Urinary bladder (tissue), 4 donors: ENCODE measurements at places on chromosomes 7 and 10. TPM values are rescaled to one million over a fixed set of nuclear protein-coding genes. Genes with fewer than 3 reads are reported as not detected.

GRCh38 chr7:83976302-83976701 lies 218.3 kb downstream of the SEMA3A start:
- DNase-seq, result no peak

GRCh38 chr7:67406976-67407375 lies 410.3 kb downstream of the TYW1 start:
- no peak for DNase-seq

DNA sequence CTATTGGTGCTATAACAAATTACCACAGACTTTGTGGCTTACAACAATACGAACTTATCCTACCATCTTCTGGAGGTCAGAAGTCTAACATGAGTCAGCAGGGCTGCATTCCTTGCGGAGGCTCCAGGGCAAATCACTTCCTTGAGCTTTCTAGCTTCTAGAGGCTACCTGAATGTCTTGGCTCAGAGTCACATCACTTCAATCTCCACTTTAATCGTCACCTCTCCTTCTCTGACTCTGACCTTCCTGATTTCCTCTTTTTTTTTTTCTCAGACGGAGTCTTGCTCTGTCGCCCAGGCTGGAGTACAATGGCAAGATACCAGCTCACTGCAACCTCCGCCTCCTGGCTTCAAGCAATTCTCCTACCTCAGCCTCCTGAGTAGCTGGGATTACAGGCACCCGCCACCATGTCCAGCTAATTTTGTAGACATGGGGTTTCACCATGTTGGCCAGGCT lies 44.6 kb upstream of the ANAPC16 start:
- DNase-seq, result no peak

The XRCC2 gene
- polyA plus RNA-seq, result 0.33 TPM

The GIMAP1 gene
- polyA plus RNA-seq, result 8.0 TPM

The CYP2E1 gene
- polyA plus RNA-seq, result 3.6 TPM

DNA sequence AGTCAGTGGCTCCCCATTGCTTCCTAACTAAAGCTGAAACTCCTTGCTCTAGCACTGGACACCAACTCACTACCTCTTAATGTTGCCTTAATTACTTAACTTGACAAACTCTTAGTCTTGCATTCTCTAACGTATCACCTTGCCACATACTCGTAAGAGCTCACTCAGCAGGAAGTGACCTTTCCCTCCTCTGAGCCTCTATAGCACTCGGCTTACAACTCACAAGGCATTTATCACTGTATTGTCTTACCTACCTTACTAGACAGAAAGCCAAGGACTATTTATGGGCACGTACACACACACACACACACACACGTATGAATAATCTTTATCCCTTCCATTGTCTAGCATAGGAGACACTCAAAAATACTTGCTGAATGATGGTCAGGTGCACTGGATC lies 21.2 kb downstream of the CEP41 start:
- no peak for DNase-seq

GRCh38 chr10:113496111-113497109 lies 56.4 kb upstream of the HABP2 start:
- no peak for DNase-seq

The C10orf95 gene
- polyA plus RNA-seq, result 0.11 TPM

The PTPRE gene
- polyA plus RNA-seq, result 5.7 TPM

DNA sequence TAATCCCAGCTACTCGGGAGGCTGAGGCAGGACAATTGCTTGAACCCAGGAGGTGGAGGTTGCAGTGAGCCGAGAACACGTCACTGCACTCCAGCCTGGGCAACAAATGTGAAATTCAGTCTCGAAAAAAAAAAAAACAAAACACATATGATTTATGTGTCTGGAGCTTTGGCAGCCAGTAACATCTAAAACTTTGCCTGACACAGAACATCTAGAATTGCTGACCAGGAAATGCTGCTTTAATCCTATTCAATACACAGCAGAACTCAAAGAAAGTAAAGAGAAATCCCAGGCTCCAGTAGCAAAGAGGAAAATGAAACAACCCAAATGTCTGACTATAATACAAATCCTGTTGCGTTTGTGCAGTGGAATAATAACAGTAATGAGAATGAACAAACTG lies 4.5 kb upstream of the CCDC6 start:
- DNase-seq, result no peak

- DNase-seq, result no peak
Observed at GRCh38 chr7:142935941-142936565, 2.5 kb upstream of the TRPV5 start.

The SFTPA1 gene
- not detected for polyA plus RNA-seq

- no peak for DNase-seq
Observed at GRCh38 chr7:45573661-45574415, at the start of gene ADCY1. TSS of gene ADCY1 (plus strand) at chr7:45574368. CDS start at chr7:45574544, 176 bp downstream.

The MYO1G gene
- 3.6 TPM for polyA plus RNA-seq

DNA sequence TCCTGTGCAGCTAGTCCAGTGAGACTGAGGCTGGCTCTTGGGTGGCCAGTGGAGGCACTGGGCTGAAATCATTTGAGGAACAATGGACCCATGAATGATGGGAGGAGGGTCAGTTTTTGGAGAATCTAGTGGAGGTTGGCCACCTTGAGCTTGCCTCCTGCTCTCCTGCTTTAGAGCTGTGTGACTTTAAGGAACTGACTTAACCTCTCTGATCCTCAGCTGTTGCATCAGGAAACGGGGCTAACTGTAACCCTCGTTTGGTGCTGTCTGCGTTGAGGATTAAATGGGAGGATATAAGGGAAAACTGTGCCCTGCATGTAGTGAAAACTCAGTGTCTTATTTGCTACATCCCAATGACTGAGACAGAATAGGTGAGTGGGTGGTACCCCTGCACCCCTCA lies 115.4 kb upstream of the PPIF start:
- DNase-seq, result no peak

- no peak for DNase-seq
Observed at GRCh38 chr7:101363734-101364374, 1.2 kb downstream of the COL26A1 start.

The NAT16 gene
- polyA plus RNA-seq, result not detected

The FAM13C gene
- polyA plus RNA-seq, result 5.9 TPM

DNA sequence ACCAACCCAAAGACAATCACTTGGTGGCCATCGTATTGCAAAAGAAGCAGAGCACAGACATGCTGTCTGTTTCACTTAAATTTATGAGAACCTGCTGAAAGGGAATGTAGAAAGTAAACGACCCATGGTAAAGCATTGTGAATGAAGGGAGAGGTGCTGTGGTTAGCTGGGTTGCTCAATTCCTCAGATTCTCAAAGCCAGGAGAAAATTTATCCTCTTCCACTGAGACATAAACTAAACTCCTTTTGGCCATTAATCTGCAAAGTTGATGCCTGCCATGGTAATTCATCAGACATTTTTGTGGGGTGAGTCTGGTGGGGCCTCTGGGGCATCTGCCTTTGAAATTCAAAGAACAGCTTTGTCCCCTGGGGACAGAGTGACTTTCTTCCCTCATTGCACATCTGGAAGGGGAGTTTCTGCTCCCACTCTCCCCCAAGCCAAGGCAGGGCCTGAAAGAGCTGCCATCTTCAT lies 951.0 kb downstream of the LRMDA start:
- no peak for DNase-seq

GRCh38 chr7:150322833-150323681 lies at the start of the genes ACTR3C and LRRC61:
TSS of gene ACTR3C (minus strand) at chr7:150323545. CDS start at chr7:150295296, 28,249 bp downstream.
TSS of gene LRRC61 (plus strand) at chr7:150323355. CDS start at chr7:150336862, 13,507 bp downstream.
- no peak for DNase-seq

GRCh38 chr7:108000875-108001763 lies 1.8 kb downstream of the LAMB1 start:
- DNase-seq, result no peak

- DNase-seq, result no peak
Observed at GRCh38 chr10:105964009-105964408, 1200.5 kb downstream of the SORCS1 start.

GRCh38 chr7:140605337-140605736 lies 35.3 kb downstream of the DENND2A start:
- DNase-seq, result no peak

GRCh38 chr10:29041616-29042015 lies 247.3 kb upstream of the LYZL1 start:
- no peak for DNase-seq

The EBF3 gene
- 5.1 TPM for polyA plus RNA-seq
